ENCODE measurements at places on chromosomes 1 and 21. TPM values are rescaled to one million over a fixed set of nuclear protein-coding genes. Genes with fewer than 3 reads are reported as not detected.

DNA sequence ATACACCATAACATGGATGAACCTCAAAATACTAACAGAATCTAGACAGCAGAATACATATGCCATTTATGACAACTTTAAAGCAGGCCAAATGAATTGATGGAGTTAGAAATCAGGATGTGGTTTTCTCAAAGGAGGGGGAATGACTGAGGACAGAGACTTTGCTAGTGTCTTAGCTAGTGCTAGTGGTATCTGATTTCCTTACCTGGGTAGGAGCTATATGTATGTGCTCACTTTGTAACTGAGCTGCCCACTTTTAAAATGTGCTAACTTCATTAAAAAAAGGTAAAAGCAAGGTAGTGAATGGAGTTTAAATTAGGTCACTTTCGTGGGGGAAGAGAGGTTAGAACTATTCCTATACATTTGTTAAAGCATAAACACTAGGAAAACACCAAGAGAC lies 2.6 kb downstream of the GTF2B start:
- no peak for DNase-seq

DNA sequence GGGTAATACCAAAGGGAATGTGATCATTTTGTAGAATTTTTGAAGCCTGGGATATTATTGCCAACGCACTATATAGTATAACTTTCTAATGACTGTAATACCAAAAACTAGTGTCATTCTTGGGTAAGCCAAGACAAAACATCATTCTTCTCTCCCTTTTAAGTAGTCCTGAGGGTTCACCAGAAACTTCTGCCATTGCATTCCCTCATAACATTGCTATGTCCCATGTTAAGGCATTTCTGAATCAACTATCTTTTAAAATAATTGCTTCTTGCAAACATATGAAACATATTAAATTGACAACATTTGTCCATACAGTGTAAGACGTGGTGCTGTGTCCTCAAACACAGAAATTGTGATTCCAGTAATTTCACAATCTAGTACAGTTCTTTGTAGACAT lies 29.9 kb upstream of the C1orf21 start:
- DNase-seq, result no peak

GRCh38 chr1:98393719-98394118 lies 267.8 kb upstream of the SNX7 start:
- DNase-seq, result no peak

DNA sequence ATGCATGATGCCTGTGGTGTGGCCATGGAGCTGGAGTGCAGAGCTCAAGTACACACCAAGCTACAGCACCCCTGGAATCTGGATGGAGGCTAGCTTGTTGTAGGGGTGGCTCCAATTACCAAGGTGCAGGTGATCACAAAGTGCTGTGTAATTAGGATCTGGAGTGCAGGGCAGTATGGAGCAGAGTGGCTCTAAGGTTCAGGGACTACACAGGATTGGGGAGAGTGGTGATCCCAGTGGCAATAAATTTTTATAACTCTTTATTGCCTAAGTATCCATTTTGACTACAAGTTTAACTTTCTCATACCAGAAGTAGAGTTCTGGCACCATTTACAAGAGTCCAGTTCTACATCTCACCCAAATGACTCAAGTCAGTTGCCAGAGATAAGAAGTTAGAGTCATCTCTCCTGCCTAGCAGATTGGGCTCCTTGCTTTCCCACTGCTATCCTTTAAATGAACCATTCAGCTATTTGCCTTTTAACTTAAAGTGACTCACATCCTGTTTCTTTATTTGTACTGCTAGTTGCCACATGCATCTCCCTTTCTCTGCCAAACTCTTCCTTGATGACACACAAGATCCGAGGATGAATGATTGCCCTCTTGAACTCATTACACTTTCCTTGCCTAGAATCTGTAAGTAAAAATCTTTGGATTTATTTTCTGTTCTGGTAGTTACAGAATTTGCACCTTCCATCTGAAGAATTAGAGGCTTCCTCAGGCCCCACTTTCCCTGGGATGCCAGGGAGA lies 427.2 kb downstream of the KCNT2 start:
- no peak for DNase-seq

VPS45 gene
- total RNA-seq, result 39.0 TPM

CD84 gene
- 65.5 TPM for total RNA-seq

MAP1LC3C gene
- total RNA-seq, result not detected

S100A5 gene
- not detected for total RNA-seq
